Spinal cord (tissue), 10 donors: ENCODE measurements at places on chromosomes 4 and X.

DNA sequence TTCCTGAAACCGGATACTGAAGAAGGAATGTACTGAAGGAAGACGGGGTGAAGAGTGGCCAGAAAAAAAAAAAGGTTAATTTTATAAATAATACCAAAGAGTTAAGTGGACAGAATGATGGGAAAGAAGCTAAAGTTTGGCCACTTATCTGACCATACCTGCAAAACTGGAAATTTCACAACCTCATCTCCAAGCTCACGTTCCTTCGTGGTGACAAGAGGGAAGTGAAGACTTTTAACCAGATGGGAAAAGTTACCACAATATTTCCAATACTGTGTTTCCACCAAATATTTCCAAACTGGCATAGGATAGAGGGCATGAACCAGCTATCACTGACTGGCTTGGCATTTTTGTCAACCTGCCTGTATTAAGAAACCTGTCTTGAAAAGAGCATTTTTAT is 56.4 kb downstream of the MAML3 start:
- no peak for DNase-seq

DNA sequence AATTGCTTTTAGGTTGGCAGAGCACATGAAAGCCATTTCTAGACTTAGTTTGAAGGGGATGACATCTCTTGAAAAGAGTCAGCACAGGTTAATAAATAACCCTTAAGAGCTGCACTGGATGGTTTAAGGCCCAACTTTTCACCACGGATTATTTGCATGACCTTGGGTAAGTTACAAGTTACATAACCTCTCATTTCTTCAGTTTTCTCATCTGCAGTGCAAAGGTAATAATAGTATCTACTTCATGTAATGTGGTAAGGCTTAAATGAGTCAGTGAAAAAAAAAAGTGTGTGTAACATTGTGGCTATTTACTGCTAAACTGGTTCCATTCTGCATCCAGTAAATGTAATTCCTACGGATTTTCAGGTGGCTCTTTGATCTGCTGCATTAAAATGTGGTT is 715.8 kb downstream of the CCSER1 start:
- no peak for DNase-seq

GRCh38 chr4:101774807-101775206 is 15.7 kb upstream of the BANK1 start:
- DNase-seq: no peak

DNA sequence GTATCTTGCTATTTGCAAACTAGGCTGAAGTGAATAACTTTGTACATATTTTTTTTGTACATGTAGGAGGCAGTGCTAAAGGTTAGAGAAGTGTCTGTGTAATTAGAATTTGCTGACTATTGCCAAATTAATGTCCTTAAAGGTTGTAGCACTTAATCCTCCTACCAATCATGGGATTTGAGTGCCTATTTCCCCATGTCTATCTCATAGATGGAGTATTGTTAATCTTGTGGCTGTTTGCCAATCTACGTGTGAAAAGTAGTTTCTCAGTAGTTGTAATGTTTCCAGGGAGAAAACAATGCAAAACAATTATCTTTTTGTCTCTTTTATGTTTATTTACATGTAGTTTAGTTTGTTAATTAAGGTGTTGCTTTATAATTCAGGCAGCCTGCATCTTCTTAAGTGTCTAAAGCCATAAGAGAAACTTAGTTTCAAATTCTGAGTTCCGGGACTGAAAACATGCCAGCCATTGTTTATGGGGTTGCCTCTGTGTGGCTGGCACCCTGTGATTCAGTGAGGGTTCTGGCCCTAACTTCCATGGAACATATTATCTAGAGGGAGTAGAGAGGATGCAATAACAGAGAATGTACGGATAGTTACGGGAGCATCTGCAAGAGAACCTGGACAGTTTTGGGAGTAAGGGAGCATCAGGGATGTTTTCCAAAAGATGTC is 142.4 kb downstream of the KLHL8 start:
- no peak for DNase-seq

- DNase-seq: no peak
These were observed 74.6 kb upstream of the MID1IP1 start for GRCh38 chrX:38726612-38727011.

GRCh38 chr4:70277121-70277520 is 34.7 kb downstream of the CSN3 start:
- DNase-seq: no peak

DNA sequence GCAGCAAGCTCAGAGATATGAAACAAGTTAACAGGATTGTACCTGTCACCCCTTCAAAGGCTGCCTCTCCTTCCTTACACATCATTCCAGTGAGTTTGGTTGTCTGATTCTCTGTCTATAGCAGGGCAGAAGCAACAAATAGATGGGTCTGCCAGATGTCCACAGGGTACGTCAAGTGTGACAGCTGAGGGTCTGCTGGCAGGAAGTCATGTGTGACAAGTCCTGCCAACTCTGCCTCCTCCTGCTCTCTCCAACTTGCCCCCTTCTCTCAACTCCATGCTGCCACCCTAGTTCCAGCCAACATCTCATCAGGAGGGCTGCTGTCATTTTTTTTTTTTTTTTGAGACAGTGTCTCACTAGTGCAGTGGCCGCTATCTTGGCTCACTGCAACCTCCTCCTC is 109.2 kb downstream of the NSUN7 start:
- no peak for DNase-seq

DNA sequence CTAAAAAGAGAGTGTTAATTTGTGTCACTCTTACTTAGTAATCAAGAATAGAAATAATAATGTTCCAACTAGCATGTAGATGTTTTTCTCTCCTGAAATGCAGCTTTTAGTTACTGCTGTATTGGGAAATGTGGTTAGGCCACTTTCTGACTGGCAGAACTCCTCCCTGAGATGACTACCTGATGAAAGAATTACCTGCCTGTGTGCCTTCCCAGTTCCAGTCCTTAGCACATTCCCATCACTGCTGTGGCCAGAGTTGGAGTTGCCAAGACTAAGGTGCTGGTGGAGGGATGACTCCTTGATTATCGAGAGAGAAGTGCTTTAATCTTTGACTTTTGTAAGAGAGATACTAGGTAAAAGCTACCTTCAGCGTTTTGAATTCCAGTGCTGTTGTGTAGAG is 9.5 kb downstream of the GAB1 start:
- DNase-seq: no peak

DNA sequence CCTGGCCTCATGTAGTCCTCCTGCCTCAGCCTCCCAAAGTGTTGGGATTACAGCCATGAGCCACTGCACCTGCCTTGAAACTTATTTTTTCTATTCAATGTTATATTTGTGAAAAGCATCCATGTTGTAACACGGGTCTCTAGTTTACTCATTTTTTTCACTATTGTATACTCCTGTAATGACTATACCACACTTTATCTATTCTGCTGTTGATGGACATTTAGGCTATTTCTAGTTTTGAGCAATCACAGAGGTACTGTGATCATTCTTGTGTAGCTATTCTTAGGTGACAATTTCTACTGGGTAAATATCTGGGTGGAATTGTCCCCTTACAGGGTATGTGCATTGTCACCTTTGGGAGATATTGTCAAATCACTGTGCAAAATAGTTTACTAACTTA is 3.6 kb downstream of the DRP2 start:
- DNase-seq: no peak

- DNase-seq: no peak
These were observed 132.2 kb downstream of the AFAP1 start for GRCh38 chr4:7807351-7807921.

GRCh38 chr4:174222266-174222872 is 61.1 kb downstream of the FBXO8 start:
- DNase-seq: no peak

DNA sequence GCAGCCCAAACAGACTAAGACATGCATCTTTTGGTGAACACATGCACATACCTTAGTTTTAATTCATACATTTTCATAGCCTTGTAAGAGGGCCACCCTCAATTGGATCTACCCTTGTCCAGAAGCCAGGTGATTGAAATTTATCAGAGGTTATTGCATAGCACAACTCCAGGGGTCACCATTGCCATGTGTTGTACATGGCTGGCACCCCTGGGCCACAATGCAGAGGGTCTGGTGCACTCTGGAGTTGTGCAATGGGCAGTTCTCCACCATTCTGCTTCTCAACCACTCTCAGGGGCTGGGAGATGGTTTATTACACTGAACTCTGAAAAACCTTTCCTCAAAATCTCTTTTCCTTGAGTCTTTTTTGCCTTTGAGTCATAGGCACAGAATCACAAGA is 184.4 kb upstream of the CXorf66 start:
- no peak for DNase-seq

- DNase-seq: no peak
These were observed 303.6 kb downstream of the PCDH10 start for GRCh38 chr4:133452678-133453077.

- peak; percentile 73 for DNase-seq
These were observed 450.0 kb upstream of the RASGEF1B start for GRCh38 chr4:81921751-81922159.

DNA sequence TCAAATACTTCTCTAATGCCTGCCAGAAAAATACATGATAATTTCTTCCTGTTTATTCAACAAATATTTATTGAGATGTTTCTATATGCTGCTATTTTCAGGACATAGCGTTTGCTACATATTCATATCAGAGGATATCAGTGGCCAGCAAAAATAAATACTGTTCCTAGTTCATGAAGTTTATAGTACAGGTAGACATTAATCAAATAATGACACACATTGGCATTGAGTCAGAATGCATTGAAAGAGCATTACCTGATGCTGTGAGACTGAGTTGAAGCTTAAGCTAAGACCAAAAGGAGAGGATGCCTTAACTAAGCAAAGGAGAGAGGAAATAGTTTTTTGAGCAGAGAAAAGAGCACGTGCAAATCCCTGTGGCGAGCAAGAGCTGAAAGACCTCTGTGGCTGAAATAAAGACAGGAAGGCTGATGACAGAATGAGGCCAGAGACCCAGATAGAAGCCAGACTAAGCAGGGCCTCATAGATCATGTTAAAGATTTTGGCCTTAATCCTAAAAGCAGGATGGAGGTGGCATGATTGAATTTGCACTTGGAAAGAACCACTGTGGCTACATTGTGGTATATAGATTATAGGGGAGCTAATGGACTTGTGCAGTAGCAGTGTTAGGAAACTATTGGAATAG is 36.2 kb downstream of the FAM241A start:
- DNase-seq: no peak

GRCh38 chr4:53788621-53789020 is 197.3 kb upstream of the LNX1 start:
- DNase-seq: no peak

DNA sequence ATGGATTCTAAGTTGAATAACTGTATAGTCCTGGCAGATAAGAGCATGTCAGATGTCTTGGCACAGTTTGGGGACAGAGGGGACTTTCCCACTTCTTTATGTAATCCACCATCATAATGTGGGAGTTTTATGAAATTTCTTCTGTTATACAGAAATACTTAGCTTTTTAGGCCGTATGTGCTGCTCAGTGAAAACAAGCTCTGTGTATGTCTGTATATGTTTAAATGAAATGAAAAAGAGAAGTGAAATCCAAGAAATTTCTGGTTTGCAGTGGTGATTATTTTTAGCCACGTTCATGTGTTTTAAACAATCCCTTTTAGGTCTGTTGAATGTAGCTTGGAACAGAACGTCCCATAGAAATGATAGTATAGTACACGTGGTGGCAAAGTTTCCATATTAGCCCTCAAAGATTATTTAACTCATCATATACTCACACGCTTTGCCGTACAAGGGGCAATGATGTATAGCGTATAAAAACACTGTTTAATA is 41.0 kb downstream of the GAB1 start:
- peak; percentile 83 for DNase-seq

DNA sequence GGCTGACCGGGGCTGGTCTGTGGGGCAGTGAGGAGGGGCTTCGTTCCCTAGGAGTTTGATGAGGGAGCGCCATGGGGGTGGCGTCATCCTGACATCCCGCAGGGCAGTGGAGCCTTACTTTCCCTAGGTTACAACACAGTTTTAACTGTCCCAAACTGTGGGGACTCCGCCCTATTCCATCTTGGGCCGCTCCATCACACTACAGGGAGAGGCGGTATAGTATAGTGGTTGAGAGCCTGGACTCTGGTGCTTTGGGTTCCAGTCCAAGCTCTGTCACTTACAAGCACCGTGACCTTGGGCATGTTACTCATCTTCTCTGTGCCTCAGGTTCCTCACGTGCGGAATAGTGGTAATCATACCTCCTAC is 44.2 kb downstream of the ZNF185 start:
- DNase-seq: no peak

DNA sequence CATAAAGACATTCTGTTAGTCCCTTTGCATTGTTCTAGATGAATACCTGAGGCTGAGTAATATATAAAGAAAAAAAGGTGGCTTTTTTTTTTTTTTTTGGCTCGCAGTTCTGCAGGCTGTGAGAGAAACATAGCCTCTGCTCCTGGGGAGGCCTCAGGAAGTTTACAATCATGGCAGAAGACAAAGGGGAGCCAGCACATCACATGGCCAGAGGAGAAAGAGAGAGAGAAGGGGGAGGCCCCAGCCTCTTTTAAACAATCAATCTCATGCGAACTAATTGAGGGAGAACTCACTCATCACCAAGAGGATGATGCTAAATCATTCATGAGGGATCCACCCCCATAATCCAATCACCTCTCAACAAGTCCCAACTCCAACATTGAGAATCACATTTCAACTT is 364.0 kb upstream of the EPHA5 start:
- no peak for DNase-seq

GRCh38 chr4:182126096-182126495 is 117.1 kb upstream of the TENM3 start:
- DNase-seq: no peak

- DNase-seq: no peak
These were observed 1485.5 kb downstream of the TECRL start for GRCh38 chr4:62923783-62924182.

- no peak for DNase-seq
These were observed 1456.1 kb upstream of the IGFBP7 start for GRCh38 chr4:58566260-58566659.

GRCh38 chr4:95742872-95743271 is 97.0 kb upstream of the PDHA2 start:
- no peak for DNase-seq

GRCh38 chrX:97117572-97117971 is 233.9 kb downstream of the RPA4 start:
- no peak for DNase-seq

DNA sequence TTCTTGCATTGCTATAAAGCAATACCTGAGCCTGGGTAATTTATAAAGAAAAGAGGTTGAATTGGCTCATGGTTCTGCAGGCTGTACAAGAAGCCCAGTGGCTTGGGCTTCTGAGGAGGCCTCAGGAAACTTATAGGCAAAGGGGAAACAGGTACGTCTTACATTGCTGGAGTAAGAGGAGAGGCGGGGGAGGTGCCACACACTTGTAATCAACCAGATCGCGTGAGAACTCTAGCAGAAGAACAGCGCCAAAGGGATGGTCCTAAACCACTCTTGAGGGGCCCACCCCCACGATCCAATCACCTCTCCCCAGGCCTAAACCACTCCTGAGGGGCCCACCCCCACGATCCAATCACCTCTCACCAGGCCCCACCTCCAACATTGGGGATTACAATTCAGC is 50.6 kb upstream of the SHOX start:
- no peak for DNase-seq

- no peak for DNase-seq
These were observed 1170.9 kb downstream of the NLGN4X start for GRCh38 chrX:5057786-5058185.

- DNase-seq: no peak
These were observed 26.1 kb downstream of the AMOT start for GRCh38 chrX:112814496-112814895.
